ENCODE measurements at places on chromosomes 2 and 18.

GRCh38 chr2:134892282-134893035 is 26.2 kb upstream of the CCNT2 start:
- DNase-seq: no peak

DNA sequence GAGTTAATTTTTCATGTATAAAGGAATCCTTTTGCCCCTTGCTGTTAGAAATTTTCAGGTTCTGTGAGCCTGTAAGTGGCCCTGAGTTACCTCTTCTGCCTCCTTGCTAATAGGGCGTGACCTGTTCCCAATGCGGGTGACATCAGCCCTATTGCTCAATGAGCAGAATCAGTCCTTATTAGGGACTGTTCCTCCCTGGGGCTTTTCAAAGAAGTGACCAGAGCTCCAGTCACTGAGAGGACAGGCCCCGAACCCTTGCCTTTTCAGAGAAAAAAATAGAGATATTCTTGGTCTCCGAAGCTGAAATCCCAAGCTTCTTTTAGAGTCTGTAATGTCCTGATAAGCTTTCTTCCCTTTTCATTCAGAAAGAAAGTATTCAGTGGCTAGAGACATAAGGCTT is 8.2 kb upstream of the APOB start:
- no peak for DNase-seq

DNA sequence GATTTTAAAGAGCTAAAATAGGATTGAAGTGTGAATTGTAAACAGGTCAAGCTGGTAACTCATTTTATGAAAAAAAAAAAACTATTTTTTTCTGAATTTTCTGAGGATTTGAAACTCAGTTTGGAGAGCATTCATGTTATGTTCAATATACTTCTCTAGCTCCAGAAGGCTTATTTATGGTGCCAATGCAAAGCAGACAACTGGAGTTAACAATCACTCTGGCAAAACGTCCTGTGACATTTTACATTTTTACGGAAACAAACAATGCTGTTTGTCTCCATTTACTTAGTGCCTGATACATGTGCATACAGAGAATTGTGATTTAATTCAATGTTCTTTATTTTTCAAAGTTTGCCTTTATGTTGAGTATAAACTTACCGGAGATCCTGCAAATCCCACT is 96.0 kb downstream of the COL5A2 start:
- no peak for DNase-seq

GRCh38 chr2:153543635-153544071 is 65.1 kb upstream of the RPRM start:
- DNase-seq: no peak

Data from AG09319 (cell line).